Foreskin keratinocyte (primary cell): ENCODE measurements at places on chromosomes 4 and X. TPM values are rescaled to one million over a fixed set of nuclear protein-coding genes. Genes with fewer than 3 reads are reported as not detected.

DNA sequence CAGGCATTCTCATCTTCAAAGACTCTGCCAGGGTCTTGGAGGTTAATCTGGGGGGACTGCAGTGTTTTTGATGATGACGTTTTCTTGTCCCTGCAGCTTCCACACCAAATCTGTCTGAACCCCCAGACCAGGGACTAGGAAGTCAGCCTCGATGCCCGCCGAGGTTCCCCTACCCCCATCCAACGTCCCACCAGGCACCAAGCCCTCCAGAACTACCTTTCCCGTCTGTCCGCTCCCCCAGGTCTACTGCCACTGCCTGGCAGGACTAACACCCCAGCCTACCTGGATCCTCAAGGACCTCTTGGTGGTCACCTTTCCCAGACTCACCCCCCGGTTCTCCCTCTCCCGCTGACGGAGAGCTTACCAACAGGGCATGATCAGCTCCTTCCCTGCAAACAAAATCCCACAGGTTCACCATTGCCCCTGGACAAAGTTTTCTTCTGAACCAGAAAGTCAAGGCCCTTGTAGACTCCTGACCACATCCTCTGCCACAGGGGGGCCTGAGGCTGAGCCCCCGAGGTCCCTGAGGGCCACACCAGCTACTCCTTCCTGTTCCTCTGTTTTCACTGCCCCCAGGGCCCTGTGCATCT, 40.9 kb downstream of the HMX1 start:
- no peak for DNase-seq

Gene IL1RAPL1
- total RNA-seq = 0.11 and 0.48 TPM in 2 replicates

GRCh38 chr4:8540072-8540471, 40.1 kb upstream of the GPR78 start:
- DNase-seq = no peak

Gene SPARCL1
- total RNA-seq = not detected in 2 replicates

Gene C4orf17
- not detected in 2 replicates for total RNA-seq

Gene TLL1
- 1.5 and 3.5 TPM in 2 replicates for total RNA-seq

- DNase-seq = peak; percentile 70
These were observed 163.2 kb upstream of the SPANXC start for GRCh38 chrX:141405486-141405852.

Gene IL15
- total RNA-seq = 0.78 and 1.4 TPM in 2 replicates

GRCh38 chr4:154471526-154472331, 19.9 kb downstream of the DCHS2 start:
- no peak for DNase-seq

Gene NFKB1
- total RNA-seq = 41.4 and 48.4 TPM in 2 replicates

- DNase-seq = no peak
These were observed 26.8 kb downstream of the ANXA10 start for GRCh38 chr4:168119100-168119499.

Gene STBD1
- 2.5 and 3.2 TPM in 2 replicates for total RNA-seq

GRCh38 chrX:44669626-44670025, 127.0 kb upstream of the FUNDC1 start:
- DNase-seq = peak; percentile 39

DNA sequence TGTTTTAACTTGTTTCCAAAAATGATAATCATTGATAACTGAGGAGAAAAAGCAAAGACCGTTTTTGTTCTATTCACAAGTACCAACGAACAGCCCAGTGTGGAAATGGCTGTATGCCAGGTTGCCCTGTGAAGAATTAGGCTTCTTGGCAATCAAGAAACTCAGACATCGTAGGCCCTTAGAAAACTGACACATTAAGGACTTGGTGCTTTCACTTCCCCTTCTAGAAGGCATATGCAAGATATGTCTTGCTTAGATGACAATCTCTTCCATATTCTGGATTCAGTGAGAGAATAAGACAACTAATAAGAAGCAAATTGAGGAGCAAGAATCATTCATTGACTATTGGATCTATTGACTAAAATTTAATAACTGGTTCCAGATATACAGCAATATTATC, 56.6 kb downstream of the ANAPC10 start:
- DNase-seq = no peak

Gene RHOXF1
- total RNA-seq = not detected in 2 replicates

DNA sequence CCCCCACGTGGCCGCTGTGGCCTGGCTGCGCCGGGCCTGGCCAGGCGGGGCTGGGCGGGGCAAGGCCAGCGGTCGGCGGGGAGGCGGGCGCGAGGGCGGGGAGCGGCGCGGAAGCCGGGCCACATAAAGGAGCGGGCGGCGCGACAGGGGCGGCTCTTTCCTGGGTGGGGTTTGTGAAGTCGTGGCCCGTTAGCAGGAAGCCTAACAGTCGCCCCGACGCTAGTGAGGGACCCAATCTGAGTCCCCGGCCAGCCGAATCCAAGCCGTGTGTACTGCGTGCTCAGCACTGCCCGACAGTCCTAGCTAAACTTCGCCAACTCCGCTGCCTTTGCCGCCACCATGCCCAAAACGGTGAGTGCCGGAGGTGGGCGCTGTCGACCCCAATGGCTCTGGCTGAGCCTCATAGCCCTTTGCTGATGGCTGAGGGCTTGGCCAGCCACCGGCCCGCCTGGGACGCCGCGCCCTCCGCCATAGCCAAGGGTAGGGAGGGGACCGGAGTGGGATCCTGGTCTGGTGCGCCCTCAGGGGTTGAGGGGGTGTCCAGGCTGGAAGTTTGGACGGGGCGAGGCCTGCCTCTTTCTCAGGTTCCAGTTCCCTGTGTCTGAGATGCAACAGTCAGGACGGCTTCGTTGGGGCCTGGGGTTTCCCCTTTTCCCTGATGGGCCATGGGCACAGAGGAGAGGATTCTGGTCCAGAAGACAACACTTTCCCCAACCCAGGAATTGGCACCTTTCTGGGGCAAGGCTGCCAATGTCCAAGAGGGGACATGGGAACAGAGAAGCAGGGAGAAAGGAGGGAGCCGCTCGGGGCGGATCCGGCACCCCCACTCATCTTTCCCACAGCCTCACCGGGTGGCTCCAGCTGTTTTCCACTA, at the start of gene MSN:
TSS of gene MSN (plus strand) at position 152 of the 874 bp plus-strand sequence. CDS start at position 340, 188 bp downstream.
- DNase-seq = no peak

GRCh38 chr4:181909368-181909767, 333.8 kb upstream of the TENM3 start:
- peak; percentile 46 for DNase-seq

Gene CASK
- total RNA-seq = 23.2 and 23.4 TPM in 2 replicates

Gene TIMM8A
- total RNA-seq = 13.6 and 17.1 TPM in 2 replicates

GRCh38 chr4:13704035-13704434, 76.5 kb upstream of the BOD1L1 start:
- no peak for DNase-seq

DNA sequence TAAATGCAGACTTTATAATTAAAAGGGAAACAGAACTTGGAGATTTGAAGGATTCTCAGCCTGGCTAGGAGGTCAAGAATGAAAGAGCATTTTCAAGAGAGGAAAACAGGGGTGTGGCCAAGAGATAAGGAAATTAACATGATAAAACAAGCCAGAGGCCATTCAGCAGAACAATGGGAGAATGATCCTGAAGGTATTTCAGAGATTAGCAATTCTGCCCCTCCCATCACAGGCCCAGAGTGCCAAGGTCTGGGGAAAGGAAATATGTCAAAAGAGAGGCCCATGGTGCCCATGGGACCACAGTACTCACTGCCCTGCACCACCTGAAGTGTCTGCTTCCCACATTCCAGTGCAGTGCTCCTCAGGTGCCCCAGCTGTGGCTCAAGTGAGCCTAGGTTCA, 188.5 kb upstream of the STS start:
- no peak for DNase-seq

DNA sequence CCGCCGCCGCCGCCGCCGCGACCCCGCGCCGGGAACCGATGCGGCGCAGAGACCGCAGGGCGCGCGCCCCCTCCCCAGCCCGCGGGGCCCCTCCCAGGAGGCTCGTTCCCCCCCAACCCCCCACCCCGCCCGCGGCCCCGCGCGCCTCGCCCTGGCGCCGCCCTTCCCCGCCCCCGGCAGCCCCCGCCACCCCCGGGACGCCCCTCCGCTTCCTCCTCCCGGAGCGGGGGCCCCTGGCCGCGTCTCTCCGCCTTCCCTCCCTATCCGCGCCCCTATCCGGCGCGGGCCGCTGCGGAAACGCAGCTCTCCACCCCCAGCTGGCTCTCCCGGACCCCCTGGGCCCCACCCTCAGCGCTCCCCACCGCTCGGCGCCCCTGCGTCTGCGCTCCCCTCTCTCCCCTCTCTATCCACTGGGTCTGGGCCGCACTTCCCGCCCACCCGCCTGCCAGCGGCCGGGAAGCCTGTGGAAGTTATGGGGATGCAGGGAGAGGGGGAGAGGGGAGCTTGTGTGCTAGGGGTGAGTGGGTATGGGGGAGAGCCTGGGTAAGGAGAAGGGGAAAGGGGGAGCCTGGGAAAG, at the start of gene TMEM271:
TSS of gene TMEM271 (minus strand) at position 51 of the 577 bp plus-strand sequence. CDS start 233 bp downstream, outside the sequence.
- no peak for DNase-seq

Gene MAGEB10
- not detected in 2 replicates for total RNA-seq

Gene PASD1
- total RNA-seq = not detected in 2 replicates

Gene PCDH10
- total RNA-seq = not detected in 2 replicates

- DNase-seq = no peak
These were observed 55.3 kb downstream of the MANBA start for GRCh38 chr4:102705391-102705935.

GRCh38 chr4:53951414-53951813, 113.0 kb downstream of the CHIC2 start:
- DNase-seq = no peak

DNA sequence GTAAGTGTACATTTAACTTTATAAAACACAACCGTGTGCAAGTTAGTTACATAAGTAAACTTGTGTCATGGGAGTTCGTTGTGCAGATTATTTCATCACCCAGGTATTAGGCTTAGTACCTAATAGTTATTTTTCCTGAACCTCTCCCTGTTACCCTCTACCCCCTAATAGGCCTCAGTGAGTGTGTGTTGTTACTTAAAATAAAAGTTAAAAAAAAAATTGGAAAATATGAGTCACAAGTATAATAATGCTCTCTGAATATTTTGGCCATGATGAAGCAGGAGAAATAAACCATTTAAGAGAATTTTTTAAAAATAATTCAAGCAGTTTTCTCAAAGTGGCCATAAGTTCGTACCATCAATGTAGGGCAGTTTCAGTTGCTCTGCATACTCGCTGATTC, 105.1 kb upstream of the GRID2 start:
- peak; percentile 11 for DNase-seq

Gene UGT2B17
- not detected in 2 replicates for total RNA-seq

DNA sequence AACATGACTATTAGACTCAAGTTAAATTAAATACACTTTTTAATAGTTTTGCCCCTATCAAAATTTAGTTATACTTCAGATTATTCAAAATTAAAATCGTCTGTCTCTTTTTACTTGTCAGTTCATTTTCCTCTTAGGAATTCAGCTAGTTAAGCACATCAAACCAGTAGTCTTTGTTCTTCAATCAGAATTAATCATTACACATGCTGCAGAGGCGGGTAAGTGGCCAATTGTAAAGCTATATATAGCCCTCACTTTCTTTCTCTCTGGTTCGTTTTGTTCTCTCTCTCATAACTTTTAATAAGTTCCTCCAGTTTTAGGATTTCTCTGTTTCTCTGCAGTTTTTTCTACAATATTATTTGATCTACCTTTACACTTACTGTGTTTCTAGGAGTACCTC, 359.1 kb upstream of the PABPC4L start:
- no peak for DNase-seq

DNA sequence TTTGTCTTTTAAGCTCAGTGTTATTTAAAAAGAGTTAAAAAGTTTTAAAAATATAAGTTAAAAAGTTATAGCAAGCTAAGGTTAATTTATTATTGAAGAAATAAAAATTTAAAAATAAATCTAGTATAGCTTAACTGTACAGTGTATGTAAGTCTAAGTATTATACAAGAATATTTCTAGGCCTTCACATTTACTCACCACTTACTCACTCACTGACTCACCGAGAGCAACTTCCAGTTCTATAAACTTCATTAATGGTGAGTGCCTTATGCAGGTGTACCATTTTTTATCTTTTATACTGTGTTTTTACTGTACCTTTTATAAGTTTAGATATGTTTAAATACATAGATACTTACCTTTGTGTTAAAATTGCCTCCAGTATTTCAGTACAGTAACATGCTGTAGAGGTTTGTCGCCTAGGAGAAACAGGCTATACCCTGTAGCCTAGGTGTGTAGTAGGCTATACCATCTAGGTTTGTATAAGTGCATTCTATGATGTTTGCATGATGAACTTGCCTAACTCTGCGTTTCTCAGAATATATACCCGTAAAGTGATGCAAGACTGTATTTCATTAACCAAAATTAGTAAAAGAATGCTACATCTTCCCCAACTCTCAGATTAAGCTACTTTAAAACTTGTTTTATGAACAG, 202.9 kb downstream of the CFAP299 start:
- DNase-seq = peak; percentile 64

- DNase-seq = no peak
These were observed 12.8 kb downstream of the PJA1 start for GRCh38 chrX:69152417-69152841.

Gene UGT2A3
- not detected in 2 replicates for total RNA-seq

DNA sequence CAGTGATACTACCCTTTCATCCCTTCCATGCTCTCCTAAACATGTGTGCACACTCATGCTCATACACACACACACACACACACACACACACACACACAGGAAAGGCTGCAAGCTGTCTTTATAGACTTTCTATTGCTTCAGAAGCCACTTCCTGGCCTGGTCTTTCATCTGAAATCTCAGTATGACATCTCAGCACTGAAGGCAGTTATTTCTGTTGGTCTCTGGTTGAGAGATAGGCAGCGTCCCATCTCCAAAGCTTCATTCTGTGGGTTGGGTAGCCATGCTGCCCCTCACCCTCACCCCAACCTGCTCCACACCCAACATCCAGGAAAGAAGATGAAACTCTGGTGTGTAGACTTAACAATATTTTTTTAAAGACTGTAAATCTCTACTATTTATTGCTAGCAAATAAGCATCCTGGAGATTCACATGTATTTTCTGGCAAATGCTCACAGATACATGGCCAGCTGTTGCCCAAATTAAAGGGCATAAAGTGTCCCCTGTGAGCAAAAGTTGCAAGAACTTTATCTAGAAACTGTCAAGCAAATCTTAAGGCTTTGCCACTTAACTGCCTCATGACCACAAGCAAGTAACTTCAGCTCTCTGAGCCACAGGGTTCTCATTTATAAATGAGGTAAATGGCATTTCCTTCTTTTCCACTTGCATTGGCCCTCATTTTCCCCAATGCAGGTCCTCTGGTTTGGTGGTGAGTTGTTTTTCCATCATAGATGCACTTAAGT, 189.8 kb upstream of the AFF2 start:
- DNase-seq = no peak

GRCh38 chr4:37535872-37536271, 150.3 kb downstream of the RELL1 start:
- DNase-seq = peak; percentile 32

Gene VSIG1
- total RNA-seq = 1.7 and 2.8 TPM in 2 replicates

GRCh38 chr4:185793716-185794115, 18.3 kb downstream of the SORBS2 start:
- no peak for DNase-seq

DNA sequence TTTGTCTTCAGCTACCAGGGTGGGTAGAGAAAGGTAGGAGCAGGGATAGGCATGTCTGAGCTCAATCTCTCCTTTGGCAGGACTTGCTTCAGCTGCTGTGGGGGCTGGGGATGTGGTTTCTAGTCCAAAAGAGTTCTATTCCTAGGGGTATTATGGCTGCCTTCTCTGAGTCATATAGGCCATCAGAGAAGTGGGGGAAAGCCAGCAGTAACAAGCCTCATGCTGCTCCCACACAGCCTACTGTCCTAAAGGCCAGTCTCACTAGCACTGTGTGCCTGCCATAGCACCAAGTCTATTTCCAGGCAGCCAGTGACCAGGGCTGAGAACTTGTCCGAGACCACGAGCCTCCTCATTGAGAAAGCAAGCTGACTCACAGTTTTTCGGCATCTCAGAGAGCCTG, 270.6 kb downstream of the DCAF12L2 start:
- DNase-seq = no peak
